ENCODE measurements at places on chromosomes 13 and 19.
A peak's percentile ranks its signal among the peaks of the same experiment; 100 is the strongest.

DNA sequence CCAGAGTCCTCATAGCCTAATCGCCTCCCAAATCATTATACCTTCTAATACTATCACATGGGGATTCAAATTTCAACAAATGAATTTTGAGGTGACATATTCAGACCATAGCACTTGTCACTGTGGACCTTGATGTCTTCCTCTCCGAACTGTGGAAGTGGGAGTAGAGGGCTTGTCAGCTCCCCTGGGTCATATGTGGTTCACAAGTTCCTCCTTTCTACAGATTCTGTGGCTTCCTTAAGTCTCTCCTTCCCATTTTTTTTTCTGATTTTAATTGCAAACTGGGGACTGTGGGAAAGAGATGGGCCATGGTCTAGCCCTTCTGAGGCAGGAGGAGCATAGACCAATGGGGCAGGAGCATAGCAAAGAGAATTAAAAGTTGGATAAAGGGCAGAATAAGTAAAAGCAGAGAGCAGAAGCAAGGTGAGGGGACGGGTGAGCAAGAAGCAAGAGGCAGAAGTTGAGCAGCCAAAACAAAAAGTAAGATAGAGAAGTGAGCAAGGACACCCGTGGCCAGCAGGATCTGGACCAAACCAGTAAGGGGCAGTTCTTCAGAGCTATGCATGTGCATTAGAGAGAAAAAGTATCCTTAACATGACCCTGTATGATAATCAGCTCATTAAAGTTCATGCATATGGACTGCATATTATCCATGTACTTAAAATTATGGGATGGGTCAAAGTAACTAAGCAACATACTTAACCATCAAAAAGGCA is 2.6 kb upstream of the SIGLEC7 start:
- no peak for DNase-seq

- DNase-seq, result no peak
Measured at GRCh38 chr19:990119-990571, 6.0 kb downstream of the WDR18 start.

GRCh38 chr19:1510442-1510806 is 2.4 kb downstream of the ADAMTSL5 start:
- no peak for DNase-seq

GRCh38 chr13:109569958-109570711 is 216.2 kb downstream of the IRS2 start:
- DNase-seq, result no peak

DNA sequence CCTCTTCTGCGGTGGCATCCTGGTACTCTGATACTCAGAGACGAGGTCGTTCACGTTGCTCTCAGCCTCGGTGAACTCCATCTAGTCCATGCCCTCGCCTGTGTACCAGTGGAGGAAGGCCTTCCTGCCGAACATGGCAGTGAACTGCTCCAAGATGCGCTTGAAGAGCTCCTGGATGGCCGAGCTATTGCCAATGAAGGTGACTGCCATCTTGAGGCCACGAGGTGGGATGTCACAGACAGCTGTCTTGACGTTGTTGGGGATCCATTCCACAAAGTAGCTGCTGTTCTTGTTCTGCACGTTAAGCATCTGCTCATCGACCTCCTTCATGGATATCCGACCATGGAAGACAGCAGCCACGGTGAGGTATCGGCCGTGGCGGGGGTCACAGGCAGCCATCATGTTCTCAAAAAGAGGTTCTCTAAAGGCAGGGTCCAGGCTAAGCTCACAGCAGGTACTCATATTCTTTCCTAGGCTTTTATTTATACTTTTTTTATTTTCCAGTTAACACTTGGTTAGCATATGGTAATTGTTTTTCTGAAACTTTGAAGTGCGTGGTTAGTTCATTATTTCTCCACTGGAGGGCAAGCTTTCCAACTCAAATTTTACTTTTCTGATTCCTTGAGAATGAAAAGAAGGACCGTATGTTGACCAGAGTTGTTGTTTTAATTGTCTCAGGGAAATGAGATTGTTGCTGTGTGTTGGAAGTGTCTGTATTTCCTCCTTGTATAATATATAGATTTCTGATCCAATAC is 72.4 kb upstream of the RGCC start:
- no peak for DNase-seq

DNA sequence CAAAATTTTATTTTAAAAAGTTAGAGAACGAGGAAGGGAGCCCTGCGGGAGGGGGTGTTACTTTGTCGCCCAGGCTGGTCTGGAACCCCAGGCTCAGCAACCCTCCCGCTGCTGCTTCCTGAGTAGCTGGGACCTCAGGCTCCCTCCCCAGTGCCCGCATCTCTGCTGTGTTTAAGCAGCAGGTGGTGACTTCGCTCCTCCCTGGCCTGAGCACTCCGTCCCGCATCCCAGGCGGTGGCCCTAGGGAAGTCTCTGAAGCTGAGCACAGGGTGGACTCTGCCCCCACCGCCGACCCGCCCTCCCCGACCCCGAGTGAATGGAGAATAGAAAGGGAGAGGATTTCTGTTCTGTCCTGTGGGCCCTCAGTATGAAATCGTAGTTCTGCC is 30.5 kb downstream of the ZNF701 start:
- no peak for DNase-seq

DNA sequence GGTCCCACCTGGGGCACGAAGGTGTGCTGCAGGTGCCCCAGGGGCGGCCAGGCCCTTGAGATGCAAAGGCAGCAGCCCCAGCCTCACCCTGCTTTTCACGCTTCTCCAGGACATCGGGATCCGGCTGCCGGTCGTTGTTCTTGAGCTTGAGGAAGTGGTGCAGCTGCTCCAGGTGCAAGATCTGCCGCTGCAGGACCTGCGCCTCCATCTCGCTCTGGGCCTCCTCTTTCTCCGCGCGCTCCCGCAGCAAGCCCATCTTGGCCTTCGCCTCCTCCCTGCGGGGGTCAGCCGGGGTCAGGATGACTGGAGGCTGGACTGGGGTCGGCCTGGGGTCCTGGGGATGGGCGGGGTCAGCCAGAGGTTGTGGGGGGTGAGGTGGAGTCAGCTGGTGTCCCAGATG is 21.5 kb upstream of the EMP3 start:
- DNase-seq, result no peak

DNA sequence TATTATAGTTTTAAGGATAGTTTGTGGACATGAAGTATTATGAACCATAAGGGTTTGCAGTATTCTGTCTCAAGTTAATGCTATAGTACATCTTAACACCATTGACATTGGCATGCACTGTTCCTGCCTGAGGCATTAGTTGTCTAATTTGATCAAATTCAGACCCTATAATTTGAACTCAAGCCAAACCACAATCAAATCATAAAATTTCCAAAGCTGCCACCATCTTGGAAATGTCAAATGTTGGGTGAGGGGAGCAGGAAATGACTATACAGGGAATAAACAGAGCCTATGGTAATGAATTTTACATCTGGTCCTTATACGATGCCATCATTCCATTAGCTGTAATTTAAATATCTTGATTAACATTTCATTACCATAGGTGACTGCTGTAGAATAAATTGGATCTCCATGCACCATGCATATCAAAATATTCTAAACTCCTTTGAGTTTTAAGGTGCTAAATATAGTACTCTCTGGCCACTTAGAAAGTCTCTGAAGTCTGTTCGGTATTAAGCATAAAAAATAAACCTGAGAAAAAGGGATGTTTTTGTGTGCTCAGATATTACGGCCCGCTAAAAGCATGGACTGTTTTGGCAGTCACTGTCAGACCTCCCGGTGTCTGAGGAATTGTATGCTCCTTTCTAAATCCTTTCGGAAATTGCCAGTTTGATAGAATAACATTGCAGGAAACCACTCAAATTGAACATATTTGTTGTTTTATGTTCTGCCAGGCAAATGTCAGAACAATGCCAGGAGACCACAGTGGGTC is 257.7 kb downstream of the SPRY2 start:
- DNase-seq, result no peak

- no peak for DNase-seq
Measured at GRCh38 chr19:27872370-27872769, 1340.6 kb downstream of the UQCRFS1 start.

DNA sequence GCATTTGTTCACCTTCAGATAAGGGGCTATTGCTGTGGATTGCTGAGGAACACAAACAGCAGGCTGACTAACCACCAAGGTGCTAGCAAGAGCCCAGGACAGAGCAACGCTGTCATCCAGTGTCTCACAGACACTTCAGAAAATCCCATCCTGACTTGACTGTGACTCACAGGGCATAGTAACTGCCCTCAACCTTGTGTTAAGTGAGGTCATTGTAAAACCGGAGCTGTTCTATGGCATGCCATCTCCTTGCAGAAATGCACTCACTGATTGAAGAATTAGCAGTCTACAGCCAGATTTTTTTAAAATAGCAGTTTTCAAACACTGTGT is 51.1 kb downstream of the TNFRSF19 start:
- no peak for DNase-seq

DNA sequence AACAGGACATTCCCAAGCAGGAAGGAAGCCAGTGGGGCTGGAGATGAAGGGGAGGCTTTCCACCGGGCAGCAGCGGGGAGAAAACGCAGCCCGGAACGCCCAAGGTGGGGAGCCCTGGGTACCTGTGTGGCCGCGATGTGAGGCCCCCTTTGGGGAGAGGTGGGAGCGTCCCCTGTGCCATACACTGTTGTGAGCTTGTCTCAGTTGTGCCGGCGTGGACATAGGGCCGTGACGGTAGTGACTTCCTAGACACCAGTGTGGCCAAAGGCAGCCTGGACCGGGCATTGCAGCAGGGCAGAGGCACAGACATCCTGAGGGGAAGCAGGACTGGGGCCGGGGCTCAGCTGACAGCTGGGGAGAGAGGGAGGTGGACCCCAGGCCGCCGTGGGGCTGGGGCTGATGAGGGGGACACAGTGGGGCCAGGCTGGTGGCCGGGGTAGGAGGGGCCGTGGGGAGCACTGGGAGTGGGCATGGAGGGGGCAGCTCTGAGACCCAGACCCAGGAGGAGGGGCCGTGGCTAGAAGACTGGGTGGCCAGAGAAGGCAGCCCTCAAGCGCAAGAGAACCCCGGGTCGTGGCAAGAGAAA is 38.5 kb upstream of the TFDP1 start:
- peak; percentile 32 for DNase-seq

DNA sequence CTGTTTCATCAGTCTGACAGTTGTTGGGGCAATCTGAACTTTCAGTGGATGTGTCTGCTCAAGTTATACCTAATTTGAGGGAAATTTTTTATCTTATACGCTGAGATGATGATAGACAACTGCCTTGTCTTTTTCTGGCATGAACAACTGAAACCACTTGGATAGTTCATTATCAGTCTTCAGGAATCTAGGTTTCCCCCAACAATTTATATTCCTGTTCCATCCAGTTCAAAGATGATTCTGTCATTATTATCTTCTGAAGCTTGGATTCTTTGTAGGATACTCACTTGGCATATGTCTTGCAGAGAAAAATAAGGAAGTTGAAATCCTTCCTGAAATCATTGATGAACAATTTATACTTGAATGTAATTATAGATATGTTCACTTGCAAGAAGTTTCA is 193.7 kb downstream of the LMO7 start:
- DNase-seq, result no peak

DNA sequence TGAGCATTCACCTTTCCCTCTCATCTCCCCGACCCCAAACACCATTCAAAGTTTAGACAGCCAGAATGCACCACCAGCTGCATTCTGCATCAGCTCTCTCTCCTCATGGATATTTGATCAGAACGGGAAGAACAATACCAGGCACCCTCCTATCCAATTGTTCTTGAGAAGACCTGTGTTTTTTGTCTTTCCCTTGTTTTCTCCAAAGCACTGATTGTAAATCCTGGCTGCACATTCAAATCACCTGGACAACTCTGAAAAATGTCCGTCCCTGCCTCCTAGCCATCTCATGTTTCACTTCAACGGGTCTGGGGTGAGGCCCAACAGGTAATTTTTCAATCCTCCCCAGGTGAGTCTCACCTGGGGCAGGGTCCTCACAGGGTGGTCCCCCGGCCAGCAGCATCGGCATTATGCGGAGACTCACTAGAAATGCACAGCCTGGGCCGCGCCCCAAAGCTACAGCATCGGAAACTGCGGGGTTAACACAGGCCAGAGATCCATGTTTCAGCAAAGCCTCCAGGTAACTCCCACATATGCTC is 5.5 kb downstream of the IRS2 start:
- DNase-seq, result no peak

- DNase-seq, result no peak
Measured at GRCh38 chr13:42991898-42992763, at the start of gene EPSTI1. Gene EPSTI1 (minus strand): TSS chr13:42992241. CDS start chr13:42992165, 76 bp downstream.

- DNase-seq, result no peak
Measured at GRCh38 chr13:50766013-50766412, 77.5 kb downstream of the DLEU7 start.

- DNase-seq, result no peak
Measured at GRCh38 chr13:105725887-105726286, 809.6 kb downstream of the EFNB2 start.

DNA sequence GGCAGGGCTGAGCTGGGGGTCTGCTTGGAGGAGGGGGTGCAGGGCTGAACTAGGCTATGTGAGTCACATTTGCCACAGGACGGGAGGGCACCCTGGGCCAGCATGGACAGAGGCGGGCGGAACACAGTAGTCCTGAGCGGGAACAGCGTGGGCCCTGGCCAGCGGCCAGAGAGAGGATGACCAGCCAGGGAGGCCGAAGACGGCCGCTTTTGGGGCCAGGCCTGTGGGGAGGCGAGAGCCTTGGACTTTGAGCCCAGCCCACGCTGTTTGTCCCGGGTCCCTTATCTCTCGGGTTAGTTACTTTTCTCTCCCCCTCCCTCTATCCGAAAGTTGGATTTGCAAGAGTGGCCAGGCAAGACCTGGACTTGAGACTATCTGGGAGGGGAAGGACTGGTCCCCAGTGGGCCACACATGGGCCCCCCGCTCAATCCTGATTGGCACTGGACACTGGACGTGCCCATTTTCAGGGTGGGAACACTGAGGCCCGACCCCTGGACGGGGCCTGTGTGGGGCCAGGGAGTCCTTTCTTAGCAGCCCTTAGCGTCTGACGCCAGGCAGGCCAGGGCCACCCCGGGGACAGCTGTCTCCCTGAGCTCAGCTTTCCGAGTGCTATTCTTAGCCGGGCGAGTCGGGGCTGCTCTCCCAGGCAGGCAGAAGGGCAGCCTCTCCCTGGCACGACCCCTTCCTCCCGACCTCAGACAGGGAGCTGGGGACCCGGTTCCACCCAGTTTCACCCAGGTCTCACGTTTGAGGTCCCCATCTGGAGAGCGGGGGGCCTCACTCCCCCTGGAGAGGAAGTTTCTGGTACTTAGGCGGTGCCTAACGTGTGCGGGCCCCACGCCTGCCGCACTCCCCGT is 833 bp downstream of the GAMT start:
- no peak for DNase-seq

DNA sequence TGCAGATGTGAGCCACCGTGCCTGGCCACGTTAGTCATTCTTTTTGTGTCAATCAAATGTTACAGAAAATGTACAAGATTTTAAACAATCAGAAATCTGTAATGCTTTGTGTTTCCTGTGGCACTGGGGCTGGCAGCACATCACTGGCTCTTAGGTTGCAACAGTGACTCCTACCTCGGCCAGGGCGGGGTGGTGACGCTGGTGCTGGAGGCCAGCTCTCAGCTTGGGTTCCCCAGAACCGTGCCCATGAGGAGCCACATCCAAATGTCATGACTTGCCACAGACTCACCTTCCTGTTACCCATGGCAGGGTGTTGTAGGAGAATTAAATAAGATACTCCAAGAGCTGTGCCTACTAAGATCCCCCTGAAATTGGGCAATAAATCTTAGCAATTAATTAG is 161.7 kb downstream of the TEX29 start:
- no peak for DNase-seq
